ENCODE measurements at places on chromosomes 11 and 22.

DNA sequence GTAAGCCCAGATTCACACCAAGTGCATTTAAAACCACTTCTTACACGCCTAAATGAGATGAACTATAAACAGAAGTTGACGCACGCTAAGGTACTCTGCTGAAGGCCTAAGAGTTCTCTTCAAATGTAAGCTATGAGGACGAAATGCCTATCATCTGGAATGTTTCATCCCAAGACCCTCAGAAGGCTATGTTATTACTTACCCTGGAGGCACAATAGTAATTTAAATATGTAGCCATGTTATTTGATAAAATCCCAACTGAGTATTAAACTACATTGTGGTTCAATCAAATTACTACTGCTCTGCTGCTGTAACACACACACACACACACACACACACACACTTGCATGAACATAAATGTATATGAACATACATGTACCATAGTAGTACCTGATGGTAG, 47.6 kb downstream of the MAML2 start:
- DNase-seq = no peak

GRCh38 chr11:109338131-109338530, 83.9 kb upstream of the C11orf87 start:
- DNase-seq = peak; percentile 10

DNA sequence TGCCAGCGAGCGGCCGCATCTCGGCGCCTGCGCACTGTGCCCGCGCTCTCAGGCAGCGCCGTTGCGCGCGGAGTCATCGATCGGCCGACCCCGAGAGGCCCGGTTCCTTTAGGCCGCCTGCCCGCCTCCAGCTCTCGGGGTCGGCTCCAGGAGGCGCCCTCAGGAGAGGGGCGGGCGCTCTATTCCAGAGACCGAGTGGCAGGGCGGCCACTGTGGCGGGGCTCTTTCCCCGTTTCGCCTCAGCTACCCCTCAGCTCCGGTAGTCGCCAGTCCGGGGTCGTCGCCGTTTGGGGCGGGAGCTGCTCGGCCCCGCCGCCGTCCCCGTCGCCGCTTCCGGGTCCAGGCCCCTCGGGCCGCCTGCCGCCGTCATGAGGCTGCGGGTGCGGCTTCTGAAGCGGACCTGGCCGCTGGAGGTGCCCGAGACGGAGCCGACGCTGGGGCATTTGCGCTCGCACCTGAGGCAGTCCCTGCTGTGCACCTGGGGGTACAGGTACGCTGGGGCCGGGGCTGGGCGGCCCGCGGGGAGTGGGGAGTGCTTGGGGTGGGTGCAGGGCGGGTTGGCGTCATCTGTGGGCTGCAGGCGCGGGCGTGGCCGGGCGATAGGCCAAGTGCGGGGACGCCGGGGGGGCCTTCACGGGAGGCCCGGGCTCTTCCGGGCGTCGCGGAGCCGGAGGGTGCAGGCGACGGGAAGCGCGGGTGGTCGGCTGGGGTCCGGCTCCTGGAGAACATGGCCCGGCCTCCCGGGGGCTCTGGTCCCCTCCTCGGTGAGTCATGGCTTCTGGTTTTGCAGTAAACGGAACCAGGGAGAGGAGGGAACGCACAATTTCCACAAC, at the start of gene FBXO7:
FBXO7 (plus strand) TSS at position 177 of the 833 bp plus-strand sequence; CDS start at position 369, 192 bp downstream.
- DNase-seq = peak; percentile 94

GRCh38 chr11:42524534-42525227, 787.1 kb upstream of the API5 start:
- DNase-seq = peak; percentile 77

- DNase-seq = no peak
Observed at GRCh38 chr11:11411401-11411985, 58.4 kb upstream of the CSNK2A3 start.

Measured in fibroblast of skin of abdomen (primary cell).